ENCODE measurements at places on chromosomes 3 and 15.

GRCh38 chr3:131586277-131586676, 83.5 kb upstream of the MRPL3 start:
- DNase-seq: no peak

- DNase-seq: peak; percentile 97
These were observed at the start of gene ISL2 for GRCh38 chr15:76336254-76337058. Gene ISL2 (plus strand): TSS chr15:76336773. CDS start chr15:76336884, 111 bp downstream.

- DNase-seq: peak; percentile 64
These were observed 29.6 kb downstream of the CALML4 start for GRCh38 chr15:68175526-68175925.

DNA sequence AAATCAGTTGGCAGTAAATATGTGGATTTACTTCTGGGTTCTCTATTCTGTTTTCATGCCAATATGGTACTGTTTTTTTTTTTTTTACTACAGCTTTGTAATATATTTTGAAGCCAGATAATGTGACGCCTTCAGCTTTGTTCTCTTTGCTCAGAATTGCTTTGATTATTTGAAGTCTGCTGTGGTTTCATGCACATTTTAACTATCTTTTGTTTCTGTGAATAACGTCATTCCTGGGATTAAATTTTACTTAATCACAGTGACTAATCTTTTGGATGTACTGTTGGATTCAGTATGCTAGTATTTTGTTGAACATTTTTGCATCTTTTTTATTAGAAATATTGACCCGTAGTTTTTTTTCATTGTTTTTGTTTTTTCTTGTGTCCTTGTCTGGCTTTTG, 576.5 kb downstream of the ZNF385D start:
- no peak for DNase-seq

GRCh38 chr3:66609660-66610561, 109.1 kb upstream of the LRIG1 start:
- no peak for DNase-seq

GRCh38 chr3:190853464-190853863, 9.0 kb downstream of the GMNC start:
- DNase-seq: no peak

- no peak for DNase-seq
These were observed at the start of gene CD200 for GRCh38 chr3:112333002-112333380. Gene CD200 (plus strand): TSS chr3:112333156. CDS start chr3:112333213, 57 bp downstream.

GRCh38 chr15:88482263-88482662, 14.8 kb downstream of the MRPS11 start:
- DNase-seq: peak; percentile 47

DNA sequence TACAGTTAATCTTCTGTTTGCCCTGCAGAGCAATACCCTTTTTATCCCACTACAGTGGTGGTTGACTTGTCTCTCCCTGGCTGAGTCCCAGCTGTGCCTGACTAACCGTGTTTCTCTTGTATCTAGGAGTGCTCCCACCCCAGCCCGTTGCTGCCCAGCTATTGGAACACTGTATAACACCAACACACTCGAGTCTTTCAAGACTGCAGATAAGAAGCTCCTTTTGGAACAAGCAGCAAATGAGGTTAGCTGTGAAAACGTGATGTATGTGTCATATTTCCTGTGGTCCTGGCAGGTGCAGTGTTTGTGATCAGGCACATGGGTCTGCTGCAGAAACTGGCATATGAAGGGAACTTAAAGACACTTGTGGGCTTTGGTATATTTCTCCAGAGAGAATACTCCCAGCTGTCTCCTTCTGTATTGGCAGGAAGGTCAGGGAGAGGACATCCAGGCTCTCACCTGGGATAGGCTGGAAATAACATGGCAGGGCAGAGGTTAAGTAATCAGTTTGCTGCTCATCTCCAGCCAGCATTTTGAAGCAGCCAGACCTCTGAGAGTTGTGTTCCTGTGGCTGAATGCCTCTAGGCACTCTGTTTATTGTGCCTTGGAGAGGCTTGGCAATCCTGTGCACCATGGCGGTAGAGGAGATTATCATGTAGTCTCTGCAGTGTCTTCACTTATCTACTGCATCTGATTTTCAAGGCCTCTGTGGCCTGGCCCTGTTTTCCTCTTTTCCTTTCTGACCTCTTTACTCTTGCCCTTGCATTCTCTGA, 34.8 kb downstream of the ATG7 start:
- no peak for DNase-seq

DNA sequence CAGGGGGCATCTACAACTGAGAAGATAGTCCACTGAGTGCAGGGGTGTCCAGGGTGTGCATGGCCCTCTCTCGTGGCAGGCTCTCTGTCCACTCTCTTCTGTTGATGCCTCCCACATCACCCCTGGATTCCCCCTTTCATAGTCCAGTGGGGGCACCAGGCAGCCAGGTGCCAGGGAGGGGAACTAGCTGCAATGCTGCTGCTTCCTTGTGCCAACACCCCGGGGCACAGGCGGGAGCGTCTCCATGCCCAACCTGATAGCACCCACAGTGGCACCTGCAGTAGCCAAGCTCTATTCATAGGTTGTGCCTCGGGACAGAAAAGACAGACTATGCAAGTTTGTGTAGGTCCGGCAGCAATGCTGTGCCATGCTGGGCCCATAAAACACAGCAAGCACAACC, 11.7 kb downstream of the DUOX2 start:
- DNase-seq: no peak

DNA sequence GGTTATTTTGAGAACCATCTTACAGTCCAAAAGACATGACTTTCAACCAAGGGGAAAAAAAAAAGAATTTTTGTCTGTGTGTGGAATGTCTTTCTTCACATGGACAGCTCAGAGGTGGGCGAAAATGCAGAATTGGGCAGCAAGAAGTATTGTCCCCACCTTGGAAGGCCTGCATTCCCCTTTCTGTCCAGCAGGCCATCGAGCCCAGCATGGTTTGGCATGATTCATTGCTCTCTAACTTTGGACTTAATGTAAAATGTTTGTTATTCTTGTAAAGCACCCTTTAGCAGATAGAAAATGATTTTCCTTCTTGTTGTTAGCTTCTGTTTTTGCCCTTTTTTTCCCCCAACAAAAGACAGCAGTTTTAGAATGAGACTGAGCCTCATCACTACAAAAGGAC, 12.4 kb downstream of the MYO1E start:
- DNase-seq: no peak

DNA sequence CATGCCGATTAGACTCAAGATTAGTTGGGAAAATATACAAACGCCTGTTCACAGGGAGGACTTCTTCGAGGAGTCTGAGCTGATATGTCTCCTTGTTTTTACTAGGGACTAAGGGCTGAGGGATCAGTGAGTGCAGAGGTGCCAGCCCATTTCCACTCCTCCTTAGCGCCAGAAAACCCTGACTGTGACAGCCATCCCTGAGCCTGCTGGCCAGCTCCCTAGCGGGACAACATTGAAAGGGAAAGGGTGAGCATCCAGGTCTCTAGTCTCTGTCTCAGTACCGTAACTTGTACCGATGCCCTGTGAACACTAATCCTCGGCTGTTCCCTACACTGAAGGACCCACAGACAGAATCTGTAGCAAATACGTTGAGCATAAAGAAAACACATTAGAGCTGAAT, 243.4 kb downstream of the WNT5A start:
- DNase-seq: no peak

GRCh38 chr3:131896285-131896684, 138.5 kb downstream of the CPNE4 start:
- no peak for DNase-seq

DNA sequence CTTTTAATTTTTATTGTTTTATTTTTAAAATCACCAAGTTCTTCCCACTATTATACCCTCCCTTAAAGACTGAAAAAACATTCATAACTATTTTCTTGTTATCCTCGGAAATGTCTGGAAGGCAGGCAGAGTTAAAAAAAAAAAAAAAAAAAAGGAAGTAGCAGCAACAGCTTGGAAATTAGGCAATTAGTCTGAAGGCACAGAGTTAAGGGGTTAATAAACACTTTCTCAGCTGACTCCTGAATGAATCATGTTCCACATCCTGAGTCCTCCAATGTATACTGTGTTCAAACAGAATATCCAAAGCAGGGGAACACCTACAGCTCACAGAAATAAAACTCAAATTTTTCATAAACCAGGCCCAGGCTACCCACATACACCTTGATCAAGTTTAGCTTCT, 5.8 kb downstream of the HEXA start:
- DNase-seq: peak; percentile 86

DNA sequence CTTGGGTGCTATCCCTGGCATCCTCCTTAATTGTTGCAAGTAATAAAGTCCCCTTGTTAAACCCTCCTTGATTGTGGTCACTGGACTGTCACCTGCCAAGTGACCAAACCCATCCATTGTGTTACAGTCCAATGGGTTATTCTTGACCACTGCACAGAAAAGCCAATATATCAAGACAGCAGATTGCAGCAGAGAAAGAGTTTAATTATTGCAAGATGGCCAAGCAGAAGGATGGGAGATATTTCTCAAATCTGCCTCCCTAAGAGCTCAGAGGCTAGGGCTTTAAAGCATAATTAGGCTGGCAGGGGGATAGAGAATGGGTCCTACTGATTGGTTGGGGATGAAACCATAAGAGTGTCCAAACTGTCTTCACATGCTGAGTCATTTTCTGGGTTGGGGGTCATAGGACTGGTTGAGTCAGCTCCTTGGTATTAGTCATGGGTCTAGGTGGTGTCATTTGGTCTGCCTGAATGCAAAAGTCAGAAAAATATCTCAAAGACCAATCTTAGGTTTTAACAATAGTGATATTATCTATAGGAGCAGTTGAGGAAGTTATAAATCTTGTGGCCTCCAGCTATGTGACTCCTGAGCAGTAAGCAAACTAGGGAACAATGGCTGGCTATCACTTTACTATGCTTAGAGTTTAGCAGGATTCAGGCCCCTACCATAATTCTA, 19.1 kb upstream of the XYLB start:
- DNase-seq: peak; percentile 46

GRCh38 chr15:51359981-51360380, 18.5 kb downstream of the GLDN start:
- DNase-seq: no peak

- DNase-seq: no peak
These were observed 1.1 kb downstream of the SLC6A1 start for GRCh38 chr3:10993729-10994065.

- DNase-seq: no peak
These were observed 500.1 kb downstream of the MFSD1 start for GRCh38 chr3:159301961-159302360.

DNA sequence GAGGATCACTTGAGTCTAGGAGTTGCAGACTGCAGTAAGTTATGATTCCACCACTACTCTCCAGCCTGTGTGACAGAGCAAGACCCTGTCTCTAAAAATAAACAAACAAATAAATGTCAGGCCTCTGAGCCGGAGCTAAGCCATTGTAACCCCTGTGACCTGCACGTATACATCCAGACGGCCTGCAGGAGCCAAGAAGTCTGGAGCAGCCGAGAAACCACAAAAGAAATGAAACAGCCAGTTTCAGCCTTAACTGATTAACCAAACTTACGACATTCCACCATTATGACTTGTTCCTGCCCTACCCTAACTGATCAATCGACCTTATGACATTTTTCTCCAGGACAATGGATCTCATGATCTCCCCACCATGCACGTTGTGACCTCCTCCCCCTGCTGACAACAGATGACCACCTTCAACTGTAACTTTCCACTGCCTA, 32.5 kb upstream of the ZKSCAN7 start:
- peak; percentile 36 for DNase-seq

GRCh38 chr3:194967151-194968117, 281.8 kb downstream of the FAM43A start:
- peak; percentile 24 for DNase-seq

DNA sequence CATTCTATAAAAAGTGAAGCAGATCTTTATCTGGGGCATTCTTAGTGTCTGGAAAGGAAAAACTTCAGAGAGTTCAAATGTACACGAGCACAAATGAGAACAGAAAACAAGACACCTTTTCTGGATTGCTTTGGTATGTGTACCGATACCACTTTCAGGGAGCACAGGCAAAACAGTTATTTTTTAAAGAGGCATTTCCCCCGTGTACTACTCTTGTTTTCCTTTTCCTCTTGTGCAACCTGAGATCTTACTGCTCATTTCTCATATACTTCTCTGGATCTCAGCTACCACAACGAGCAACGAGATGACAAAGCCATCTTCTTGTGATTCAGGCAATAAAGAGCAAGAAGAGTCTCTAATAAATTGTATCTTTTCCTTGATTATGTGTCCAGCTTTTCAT, 463.6 kb downstream of the SHQ1 start:
- DNase-seq: no peak

GRCh38 chr3:151315846-151316245, 774 bp downstream of the GPR87 start:
- no peak for DNase-seq

GRCh38 chr15:92277776-92278175, 115.9 kb upstream of the ST8SIA2 start:
- DNase-seq: peak; percentile 3

GRCh38 chr15:45177285-45177684, 10.5 kb downstream of the SHF start:
- DNase-seq: no peak

DNA sequence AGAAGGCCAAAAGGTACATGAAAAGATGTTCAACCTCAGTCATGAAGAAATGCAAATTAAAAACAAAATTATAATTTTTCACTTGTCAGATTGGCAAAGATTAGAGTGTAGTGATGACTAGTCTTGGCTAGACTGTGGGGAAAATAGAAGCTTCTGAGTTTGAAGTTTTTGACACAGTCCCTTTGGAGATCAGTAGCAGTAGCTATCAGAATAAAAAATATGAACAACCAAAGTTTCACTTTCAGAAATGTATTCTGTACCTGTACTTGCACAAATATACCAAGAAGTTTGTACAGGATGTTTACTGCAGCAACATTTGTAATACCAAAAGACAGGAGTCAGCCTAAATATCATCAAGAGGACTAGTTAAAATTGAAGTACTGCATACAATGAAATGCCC, 14.1 kb downstream of the ATP2C1 start:
- DNase-seq: no peak

DNA sequence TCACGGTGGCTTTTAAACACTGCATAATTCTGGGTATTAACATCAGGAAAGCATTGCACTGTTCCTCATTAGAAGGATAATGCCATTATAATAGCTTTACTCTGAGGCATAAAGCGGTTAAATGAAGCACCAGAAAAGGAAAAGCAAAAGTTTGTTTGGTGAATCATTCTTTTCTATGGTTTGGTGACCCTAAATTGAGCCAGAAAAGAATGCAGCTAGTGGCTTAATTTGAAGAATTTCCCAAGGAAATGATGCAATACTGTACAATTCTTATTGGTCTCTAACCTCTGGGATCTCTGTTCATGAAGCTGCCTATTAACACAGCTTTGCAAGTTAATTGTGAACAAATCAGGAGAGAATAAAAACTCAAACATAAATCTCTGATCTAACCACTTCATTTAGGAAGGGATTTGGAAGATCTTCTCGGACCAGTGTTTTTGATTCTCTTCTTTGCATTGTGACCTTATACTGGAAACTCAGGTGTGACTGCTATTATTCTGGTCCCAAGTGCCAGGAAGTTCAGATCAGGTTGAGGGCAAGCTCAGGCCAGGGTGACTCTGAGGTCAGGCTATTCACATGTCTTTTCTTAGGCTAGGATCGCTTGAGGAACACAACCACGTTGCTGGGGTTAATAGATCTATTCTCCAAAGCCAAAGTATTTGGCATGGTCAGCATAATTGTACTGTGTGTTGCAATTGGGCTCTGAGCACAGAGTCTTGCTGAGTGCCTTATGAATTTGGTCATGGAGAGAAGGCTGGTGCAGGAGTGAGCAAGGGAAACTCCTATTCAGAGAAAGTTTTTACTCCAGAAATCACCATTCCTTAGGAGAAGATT, 11.3 kb upstream of the DLG1 start:
- peak; percentile 79 for DNase-seq

- DNase-seq: no peak
These were observed 238.2 kb upstream of the HES1 start for GRCh38 chr3:193897731-193898180.

GRCh38 chr3:14177580-14178246, 688 bp downstream of the XPC start:
- DNase-seq: no peak

Measured in MV-4-11 (cell line).